ENCODE measurements at places on chromosomes 2 and 18. TPM values are rescaled to one million over a fixed set of nuclear protein-coding genes. Genes with fewer than 3 reads are reported as not detected.

Gene RBM44
- not detected for total RNA-seq

Gene RNF152
- total RNA-seq = 4.8 TPM

Gene LRRC30
- total RNA-seq = not detected

Gene CASP10
- total RNA-seq = 1.0 TPM

Gene STARD6
- total RNA-seq = not detected

Gene SCTR
- not detected for total RNA-seq

Gene KYNU
- total RNA-seq = 304 TPM

- DNase-seq = no peak
These were observed 27.0 kb downstream of the NTSR2 start for GRCh38 chr2:11642972-11643371.

DNA sequence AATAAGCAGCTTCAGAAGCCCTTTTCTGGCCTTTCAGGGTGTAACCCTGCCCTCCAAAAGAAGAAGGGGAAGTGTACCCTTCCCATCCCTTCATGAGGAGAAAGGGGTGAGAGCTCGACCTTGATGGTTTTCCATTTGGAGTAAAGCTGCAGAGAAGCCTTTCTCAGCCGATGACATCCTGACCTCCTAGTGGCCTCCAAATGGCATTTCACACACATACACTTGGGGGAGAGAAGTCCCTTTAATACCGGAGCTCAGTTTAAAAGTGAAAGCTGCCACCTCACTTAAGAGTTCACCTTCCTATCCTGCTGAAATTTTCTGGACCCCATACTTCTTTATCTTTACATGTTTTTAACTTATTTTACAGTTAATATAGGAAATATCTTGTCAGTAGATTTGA lies 716.7 kb downstream of the DCDC2C start:
- DNase-seq = no peak

DNA sequence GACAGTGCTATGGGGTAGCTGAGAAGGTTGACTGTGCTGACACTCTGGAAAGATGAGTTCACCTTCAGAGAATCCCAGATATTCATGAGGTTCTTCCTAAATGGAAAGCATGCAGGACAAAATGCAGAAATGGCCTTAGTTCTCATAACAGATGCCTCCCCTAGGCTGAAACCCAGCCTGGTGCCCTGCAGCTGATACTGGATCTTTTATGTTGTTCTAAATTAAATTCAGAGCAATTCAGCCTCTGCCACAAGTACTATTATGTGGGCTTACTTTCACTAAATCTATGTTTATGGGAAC lies 172.0 kb upstream of the SERPINE2 start:
- no peak for DNase-seq

GRCh38 chr2:113986762-113987290 lies 96.9 kb downstream of the ACTR3 start:
- DNase-seq = no peak

DNA sequence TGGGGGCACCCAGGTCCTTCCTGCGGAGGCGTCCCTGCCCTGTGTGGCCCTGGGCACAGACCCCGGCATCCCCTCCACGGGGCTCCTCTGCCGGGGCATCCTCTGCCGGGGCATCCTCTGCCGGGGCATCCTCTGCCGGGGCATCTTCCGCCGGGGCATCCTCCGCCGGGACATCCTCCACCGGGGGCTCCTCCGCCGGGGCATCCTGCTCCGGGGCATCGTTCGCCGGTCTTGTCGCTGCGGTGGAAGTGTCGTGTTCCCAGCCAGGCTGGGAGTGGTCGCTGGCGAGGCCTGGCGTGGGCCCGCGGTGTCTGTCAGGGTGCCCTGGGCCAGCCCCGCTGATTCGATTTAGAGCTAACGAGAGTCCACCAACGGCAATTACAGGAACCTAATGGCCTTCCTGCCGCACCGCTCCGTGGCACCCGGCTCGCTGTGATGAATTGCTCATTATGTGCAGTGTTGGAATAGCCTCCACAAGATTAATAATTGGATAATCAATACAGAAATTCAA lies 115.1 kb downstream of the NFATC1 start:
- no peak for DNase-seq

GRCh38 chr2:156511803-156512202 lies 75.6 kb downstream of the GPD2 start:
- no peak for DNase-seq

DNA sequence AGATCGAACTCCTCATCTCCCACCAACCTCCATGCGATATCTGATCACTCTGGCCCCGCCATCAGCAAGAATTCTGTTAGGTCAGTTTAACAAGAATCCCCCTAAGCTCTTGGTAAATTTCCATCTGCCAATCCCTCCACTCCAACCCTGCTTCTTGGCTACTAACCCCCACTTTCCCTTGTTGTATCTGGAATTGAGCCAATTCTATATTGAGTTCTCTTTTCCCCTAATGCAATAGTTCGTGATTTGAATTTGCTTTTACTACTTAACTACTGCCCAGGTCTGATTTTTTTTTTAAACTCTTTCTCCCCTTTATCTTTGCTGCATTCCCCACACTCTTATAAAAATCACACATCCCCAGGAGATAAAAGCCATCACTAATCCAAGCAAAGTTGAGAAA lies 159.3 kb upstream of the STK17B start:
- DNase-seq = no peak

- no peak for DNase-seq
These were observed 166.4 kb upstream of the PXDN start for GRCh38 chr2:1910592-1911246.

- no peak for DNase-seq
These were observed 5.3 kb upstream of the DLX1 start for GRCh38 chr2:172079838-172080640.

GRCh38 chr2:37984589-37984988 lies 59.5 kb downstream of the RMDN2 start:
- peak; percentile 1 for DNase-seq

GRCh38 chr18:29883114-29883513 lies 1159.4 kb downstream of the DSC3 start:
- DNase-seq = no peak

DNA sequence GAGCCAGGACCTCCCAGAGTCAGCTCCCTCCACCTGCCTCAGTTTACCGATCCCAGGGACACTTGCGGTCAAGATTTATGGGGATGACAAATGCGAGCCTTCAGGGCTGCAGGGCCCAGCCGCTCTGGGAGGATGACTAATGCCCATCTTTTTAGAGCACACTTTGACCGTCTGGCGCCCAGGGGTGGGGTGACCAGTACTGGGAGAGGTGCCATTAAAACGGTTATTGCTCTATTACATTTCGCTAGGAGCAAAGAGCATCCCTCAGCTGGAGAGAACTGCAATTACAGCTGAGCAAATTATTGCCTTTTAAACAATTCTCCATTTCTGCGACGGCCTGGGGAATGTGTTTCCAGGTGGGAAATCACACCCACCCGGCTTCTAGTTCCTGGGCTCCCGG lies 42.6 kb upstream of the HPCAL1 start:
- no peak for DNase-seq

DNA sequence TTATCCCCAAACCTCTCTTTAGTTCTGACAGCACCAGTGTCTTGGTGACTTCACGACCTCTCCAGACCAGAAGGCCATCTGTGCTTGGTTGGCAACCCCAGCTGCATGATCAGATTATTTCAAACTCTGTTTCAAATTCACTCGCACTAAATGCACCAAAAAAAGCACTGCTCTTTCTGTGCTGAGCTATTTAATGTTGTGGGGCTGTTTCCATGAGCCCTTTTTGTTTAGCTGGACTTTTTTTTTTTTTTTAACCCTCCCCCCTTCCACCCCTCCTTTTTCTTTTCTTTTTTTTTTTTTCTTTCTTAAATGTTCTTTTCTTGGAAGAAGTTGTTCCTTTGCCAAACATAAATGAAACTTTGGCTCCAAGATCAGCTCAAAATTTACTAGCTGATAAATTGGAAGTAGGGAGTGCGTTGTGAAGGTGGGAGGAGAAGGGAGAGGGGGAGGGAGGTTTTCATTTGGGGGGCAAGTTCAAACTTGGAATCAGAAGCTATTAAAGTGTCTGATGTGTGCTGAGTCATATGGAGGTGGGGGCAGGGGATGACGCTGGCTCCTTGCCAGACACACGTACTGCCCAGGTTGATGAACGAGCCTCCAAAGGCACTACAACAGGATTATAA lies 543.0 kb upstream of the TNP1 start:
- DNase-seq = peak; percentile 59

GRCh38 chr2:236172255-236173035 lies 4.3 kb upstream of the GBX2 start:
- DNase-seq = no peak

DNA sequence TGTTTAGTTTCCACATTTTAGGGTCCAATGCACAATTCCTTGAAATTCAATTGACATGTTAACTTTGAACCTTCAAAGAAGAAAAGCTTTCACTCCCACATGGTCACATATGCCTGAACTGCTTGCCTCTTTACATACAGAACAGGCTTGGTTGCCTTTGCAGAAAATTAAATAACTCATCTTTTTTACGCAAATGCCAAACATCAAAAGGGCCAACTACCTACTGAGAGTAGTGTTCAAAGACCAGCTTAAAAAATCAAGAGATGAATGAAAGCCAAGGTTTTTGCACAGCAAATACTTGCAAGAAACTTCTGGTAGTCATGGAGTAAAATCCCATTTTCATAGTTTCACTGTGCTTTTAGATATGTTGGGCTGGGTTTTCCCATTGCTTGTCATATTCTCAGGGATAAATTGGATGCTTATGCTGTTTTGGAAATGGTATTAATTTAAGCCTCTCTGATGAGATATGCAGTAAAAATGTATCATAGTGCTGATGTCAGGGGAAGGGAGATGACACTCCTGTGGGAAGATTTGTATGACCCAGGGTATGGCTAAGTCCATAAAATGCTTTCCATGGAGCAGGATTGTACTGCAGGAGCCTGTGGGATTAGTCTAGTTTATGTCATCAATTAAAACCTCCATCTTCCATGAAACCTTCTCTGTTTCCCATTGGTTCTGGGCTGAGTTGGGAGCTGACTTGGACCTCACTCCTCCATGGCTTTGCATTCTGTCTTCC lies 60.6 kb upstream of the DARS1 start:
- DNase-seq = no peak

DNA sequence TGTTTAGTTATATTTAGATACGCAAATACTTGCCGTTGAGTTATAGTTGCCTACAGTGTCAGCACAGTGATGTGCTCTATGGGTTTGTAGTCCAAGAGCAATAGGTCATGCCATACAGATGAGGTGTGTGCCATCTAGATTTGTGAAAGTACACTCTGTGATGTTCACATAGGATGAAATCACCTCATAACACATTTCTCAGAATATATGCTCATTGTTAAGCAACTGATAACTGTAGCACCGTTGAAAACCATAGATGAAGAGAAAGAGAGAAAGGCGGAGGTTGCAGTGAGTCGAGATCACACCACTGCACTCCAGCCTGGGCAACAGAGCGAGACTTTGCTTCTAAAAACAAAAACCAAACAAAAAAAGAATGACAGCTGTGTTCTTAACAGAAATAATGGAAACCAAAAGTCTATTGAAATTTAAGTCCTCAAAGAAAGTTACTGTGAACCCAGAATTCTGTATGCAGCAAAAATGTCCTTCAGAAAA lies 9.5 kb downstream of the DGKD start:
- no peak for DNase-seq

- no peak for DNase-seq
These were observed 4.2 kb downstream of the TFPI start for GRCh38 chr2:187549951-187550555.

GRCh38 chr2:233856184-233856583 lies 1.8 kb upstream of the HJURP start:
- no peak for DNase-seq

DNA sequence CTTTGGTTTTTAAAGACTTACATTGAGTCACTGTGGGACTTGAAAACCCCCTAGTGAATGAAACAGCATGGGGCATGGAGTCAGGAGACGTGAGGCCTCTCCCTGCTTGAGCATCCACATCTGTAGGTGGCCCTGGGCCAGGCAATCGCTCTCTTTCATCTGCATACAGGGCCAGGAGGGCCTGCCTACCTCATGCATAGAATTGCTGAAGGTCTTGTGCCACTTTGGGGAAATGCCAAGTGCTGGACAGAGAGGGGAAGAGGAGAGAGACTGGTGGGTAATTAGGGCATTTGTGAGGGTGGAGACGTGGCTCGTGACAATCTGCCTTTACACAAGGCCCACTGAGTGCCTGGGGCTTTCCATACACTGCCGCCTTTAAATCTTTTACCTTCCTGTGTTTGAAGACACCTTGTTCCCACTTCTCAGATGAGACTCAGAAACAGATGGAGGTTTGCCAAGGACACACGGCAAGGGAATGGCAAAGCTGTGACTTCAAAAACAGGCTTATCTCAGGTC lies 322.2 kb upstream of the HS6ST1 start:
- DNase-seq = no peak

DNA sequence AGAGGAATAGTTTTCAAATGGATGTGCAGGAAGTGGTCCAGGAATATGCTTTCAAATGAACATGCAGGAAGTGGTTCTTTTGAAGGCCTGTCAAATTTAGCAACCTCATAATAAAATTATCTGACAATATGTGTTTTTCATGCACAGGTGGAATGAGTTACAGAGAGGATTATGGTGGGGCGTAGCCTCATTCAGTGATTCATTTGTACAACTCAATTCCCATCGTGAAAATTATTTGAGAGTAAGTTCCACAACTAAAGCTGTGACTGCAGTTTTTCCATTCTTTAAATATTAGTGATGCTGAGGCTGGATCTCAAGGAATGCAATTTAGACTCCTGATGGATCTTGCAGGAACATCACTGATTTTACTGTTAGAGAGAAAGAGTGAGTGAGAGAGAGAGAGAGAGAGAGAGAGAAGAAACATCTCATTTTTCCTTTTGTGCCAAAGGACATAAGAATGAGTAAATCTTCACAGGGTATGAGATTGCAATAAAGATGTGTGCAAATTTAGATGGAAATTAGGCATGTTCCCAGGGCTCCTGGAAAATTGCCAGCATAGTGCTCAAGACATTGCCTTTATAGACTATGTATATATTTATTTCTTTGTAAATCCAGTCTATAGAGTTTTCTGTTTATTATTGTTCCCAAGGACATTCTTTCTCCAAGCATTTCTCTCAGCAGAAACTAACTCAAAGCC lies 394.9 kb upstream of the ZEB2 start:
- no peak for DNase-seq

DNA sequence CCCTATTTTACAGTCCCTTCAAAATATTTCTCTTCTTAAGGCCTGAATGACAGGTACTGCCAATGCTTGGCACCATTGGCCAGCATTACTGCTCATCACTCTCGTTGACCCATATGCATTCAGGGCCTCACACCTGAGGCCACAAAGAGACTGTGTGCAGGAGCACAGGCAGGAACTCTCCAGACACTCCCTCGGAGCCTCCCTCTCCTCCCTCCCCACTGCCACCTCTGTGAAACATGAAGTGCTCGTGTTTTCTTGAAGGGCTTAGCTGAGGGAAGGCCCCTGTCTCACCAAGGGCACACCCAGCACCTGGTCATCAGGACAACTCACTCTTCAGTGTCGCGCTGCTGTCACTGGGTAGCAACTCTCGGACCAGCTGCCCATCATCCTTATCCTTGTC lies 85.3 kb downstream of the LOXHD1 start:
- DNase-seq = no peak

GRCh38 chr2:237603718-237604362 lies 13.3 kb upstream of the RAB17 start:
- no peak for DNase-seq

DNA sequence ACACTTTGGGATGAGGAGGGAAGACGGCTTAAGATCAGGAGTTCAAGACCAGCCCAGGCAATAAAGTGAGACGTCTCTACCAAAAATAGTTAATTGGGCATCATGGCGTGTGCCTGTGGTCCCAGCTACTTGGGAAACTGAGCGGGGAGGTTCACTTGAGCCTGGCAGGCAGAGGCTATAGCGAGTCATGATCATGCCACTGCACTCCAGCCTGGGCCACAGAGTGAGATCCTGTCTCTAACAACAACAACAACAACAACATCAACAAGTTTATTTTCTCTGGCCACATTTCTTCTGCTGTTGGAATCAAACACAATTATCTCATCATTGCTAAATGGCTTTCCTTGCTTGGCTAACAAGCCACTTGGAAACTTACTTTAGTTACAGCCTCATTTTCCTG lies 13.4 kb downstream of the NIFK start:
- no peak for DNase-seq
